ENCODE measurements at places on chromosomes 1 and 21.
A peak's percentile ranks its signal among the peaks of the same experiment; 100 is the strongest.

DNA sequence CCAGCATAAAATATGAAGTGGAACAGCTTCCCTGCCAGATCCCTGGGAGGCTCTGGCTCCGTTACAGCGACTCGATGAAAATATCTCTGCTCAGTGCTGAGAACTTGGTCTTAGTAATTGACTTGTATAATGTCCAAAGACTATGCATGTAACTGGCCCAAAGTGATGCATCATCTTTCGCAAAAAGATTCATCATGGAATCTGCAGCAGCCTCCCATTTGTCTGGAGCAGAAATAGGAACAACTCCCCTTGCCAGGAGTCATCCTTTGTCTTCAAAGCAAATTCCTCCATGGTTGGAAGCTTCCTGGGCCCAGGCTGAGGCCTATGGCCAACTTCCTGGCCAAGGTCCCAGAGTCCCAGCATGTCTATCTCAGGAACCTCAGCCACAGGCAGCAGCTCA, 16.9 kb upstream of the SLC6A17 start:
- DNase-seq = no peak

- DNase-seq = no peak
Measured at GRCh38 chr1:78331799-78332198, 159.0 kb upstream of the PTGFR start.

DNA sequence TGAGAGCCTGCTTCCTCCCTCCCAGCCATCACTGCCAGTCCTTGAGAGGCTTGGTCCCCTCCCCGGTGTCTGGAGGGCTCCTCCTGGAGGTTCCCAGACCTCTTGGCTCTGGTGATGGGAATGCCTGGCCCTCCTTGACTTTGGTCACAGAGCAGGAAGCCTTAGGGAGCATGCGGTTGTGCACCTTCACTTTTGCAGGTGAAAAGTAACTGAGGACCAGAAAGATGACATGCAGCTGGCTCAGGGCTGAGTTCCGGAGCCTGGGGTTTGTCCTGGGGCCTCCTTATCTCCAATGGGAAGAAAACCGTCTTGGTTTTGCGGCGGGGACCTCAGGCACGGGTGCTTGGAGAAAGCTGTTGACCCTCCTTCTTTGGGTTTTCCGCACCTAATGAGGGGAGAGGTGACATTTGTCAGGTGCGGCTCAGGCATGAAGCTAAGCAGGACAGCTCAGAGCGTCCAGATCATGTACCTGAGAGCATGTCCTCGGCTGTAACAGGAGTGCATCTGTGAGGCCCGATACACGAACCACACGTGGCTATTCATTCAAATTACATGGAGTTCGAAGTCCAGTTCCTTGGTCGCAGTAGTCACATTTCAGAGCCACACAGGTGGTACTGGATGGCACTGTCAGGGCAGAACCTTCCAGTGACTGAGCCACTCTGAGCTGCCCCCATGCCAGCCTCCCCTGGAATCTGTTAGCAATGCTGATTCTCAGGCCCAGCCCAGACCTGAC, 608 bp upstream of the MX2 start:
- no peak for DNase-seq

DNA sequence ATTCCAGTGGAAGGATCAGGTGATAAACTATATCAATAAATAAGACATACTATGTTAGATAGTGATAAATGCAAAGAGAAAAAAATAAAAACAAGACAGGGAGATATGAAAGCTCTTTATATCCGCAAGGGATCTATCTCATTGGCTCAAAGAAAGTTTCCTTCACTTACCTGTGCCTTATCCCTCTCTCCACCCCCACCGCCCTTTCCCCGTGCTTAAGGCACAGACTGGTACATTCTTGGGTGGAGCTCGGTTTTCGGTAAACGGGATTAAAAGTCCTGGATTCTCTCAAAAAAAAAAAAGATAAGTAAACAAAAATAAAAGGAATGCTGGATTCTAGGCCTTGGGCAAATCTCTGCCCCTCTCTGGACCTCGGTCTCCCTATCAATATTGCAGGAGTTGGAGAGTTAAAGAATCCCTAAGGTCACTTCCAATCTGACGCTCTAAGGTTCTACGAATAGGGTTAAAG, 593 bp upstream of the DNAJC16 start:
- DNase-seq = no peak

GRCh38 chr1:226646026-226646869, 92.8 kb downstream of the ITPKB start:
- DNase-seq = no peak

GRCh38 chr1:21304488-21304887, 14.2 kb upstream of the ECE1 start:
- DNase-seq = no peak

DNA sequence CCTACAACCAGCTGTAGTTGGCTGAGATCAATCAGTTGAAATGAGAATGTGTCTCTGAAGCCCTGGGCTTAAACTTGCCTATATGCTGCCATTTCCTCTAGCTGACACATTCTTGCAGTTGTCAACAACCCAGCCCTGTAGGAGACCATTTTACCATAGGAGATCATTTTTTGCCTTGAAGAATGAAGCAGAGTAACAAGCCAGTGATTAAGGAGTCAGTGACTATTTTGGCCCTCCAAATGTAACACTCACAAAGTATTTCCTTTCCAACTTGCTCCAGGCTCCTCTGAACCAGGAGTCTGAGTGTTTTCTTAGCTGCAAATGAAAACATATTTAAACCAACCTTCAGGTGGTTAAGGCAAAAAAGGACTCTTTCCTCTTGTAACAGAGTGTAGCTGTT, 183.5 kb downstream of the ZZZ3 start:
- DNase-seq = no peak

GRCh38 chr1:17301767-17302166, 6.2 kb upstream of the PADI4 start:
- no peak for DNase-seq

DNA sequence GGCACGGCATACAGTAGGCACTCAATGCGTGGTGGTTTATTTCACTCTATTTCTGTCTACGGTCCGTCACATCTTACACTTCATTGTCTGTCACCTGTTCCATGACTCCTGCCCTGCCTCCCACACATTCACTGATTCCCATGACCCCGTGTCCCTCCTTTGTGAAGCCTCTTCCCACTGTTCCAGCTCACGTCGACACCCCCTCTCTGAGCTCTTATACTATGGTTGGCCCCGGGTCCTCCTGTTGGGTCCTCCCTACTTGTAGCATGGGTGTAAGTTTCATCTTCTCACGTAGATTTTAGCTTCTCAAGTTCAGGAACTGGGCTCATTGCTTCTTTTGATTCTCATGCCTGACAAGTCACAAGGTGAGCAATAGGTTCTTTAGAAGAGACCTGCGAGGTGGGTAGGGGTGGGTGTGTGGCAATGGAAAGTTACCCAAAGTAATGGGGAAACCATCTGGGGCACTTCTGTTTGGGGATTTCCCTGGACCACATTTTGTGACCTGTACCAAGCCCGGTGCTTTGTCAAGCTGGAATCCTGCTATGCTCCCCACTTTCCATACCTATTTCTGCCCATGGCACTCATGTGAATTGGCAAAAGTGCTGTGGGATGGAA, 22.1 kb upstream of the IL10 start:
- DNase-seq = no peak

GRCh38 chr1:235502601-235503402, 1.4 kb downstream of the B3GALNT2 start:
- peak; percentile 39 for DNase-seq

- no peak for DNase-seq
Measured at GRCh38 chr1:30518696-30519095, 204.7 kb downstream of the MATN1 start.

- DNase-seq = no peak
Measured at GRCh38 chr1:211305044-211305443, 21.6 kb upstream of the TRAF5 start.

DNA sequence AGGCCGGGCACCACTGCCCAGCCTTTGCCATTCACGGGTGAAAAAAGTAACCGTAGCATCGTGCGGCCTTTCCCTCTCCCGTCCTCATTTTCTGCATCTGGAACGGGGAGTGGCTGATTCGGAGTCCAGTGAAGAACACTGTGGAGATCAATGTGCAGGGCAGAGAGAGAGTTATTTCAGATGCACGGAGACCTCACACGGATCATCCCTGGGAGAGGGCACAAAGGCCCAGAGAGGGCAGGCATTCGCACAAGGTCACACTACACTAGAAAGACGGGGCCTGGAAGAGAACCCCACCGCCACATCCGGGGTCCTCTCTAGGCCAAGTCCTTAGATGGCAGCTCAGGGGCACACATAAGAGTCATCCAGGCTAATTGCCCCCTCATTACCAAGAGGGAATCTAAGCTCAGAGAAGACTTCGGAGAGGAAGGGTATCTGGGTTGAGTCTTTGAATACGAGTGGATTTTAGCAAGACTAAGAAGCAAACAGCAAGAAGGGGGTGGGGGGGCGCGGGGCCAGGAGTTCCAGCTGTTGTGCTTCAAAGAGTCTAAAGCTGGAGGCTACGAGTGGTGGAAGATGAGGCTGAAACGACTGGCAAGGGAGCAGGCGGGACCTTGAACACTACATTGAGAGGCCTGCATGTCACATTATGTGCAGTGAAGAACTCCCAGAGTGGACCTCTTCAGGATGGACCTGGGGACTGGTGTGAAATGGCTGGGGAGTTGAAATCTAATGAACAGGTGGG, 857 bp downstream of the GPX7 start:
- no peak for DNase-seq

DNA sequence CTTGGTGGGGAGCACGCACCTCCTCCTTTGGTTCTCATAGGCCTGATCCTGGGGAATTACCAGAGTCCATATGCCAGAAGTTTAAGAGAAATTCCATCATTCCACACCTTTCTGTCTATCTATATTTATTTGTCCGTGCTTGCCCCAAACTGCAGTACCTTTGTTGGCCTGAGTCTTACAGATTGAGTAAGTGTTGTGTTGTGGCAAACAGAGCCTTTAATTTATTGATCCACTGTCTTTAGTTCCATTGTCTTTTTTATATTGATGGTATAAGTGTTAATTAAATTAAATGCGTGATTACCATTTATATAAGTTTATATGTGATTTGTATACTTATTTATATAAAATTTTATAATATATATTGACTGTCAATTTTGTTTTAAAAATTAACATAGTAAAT, 4.9 kb downstream of the SH3BGR start:
- DNase-seq = no peak
